HT-29 (cell line): ENCODE measurements at places on chromosomes 3 and 15.

DNA sequence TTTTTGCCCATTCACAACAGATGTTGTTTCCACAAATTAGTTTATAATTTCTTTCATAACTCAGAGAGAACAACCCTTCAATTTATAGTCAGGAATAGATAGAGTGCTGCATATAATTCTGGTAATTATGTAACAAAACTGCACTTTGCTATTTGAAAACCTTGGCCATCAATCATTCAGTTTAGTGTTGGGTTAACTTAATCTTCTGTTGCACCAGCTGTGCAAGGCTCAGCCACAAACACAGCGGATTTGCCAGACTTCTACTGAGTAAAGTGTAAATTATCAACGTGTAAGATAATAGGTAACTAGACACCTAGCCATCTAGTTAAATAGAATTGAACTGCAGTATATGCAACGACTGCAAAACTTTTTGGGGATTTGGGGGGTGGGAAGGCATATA lies 1064.3 kb upstream of the EPHA6 start:
- DNase-seq: no peak

DNA sequence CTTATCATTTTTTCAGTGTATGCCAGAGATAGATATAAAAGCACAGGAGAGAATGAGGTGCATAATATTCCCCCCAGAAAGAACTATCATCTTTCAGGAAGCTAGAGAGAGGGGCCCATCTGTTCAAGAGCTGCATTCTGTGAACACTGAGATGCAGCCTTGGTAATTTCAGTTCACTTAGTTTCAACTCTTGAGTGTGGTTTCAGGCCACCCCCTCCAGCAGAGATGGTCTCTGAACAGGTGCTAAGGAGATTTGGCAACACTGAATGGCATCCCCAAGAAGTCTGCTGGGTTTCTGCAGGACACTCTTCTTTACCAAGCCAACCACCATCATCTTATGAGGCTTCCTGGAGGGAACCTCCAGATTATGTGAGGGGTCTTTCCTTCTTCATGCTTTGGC lies 30.4 kb upstream of the LIMD1 start:
- DNase-seq: no peak

GRCh38 chr15:23516866-23517265 lies 48.6 kb upstream of the MKRN3 start:
- no peak for DNase-seq

GRCh38 chr3:164326714-164327113 lies 751.6 kb downstream of the SI start:
- DNase-seq: no peak

DNA sequence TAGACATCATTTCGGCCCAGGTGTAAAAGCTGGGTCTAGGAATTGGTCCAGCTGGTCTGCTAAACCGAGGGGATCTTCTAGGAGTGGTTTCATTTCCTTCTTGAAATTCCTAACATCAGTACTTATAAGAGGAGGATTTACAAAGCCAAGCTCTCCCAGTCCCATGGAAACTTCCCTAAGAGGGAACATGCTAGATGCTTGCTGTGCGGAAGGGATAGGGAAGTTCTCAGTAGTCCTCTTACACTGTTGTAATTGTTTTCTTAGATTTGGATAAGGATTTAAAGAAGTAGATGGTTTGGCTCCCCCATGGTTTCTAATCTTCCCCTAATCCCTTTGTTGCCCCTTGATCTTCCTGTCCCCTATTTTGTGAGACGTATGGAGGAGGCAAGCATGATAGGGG lies 89.7 kb upstream of the XCR1 start:
- no peak for DNase-seq

- DNase-seq: no peak
Measured at GRCh38 chr15:80194914-80195313, 42.1 kb downstream of the FAH start.

DNA sequence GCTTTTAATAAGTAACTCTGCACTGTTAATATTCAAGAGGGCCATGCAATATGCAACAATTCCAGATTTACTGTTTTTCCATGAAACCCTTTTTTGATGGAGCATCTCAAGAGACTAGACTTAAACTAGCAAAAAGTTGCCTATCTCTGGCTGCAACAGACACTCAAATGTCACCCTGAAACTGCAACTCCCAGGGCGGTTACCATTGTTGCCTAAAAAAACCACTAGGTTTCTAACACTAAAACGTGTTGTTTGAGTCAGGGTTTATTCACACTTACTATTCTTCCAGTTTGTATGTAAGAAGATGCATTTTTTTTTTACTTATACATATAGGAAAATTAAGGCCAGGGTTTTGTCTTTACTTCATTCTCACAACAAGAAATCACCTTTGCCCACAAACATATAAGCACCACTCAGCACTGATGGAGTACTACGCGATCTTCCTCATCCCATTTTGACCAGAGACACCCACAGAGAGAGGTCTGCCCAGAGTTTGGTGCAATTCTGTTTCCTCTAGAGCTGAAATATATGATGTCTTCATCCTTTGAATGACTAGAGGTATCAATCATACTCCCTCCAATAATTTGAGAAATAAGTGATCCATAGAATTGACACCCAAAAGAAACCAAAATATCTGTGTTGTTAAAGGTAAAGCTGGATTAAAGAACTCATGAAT lies 124.0 kb upstream of the SNTN start:
- no peak for DNase-seq

GRCh38 chr3:131174752-131175151 lies 148.1 kb downstream of the NEK11 start:
- no peak for DNase-seq

DNA sequence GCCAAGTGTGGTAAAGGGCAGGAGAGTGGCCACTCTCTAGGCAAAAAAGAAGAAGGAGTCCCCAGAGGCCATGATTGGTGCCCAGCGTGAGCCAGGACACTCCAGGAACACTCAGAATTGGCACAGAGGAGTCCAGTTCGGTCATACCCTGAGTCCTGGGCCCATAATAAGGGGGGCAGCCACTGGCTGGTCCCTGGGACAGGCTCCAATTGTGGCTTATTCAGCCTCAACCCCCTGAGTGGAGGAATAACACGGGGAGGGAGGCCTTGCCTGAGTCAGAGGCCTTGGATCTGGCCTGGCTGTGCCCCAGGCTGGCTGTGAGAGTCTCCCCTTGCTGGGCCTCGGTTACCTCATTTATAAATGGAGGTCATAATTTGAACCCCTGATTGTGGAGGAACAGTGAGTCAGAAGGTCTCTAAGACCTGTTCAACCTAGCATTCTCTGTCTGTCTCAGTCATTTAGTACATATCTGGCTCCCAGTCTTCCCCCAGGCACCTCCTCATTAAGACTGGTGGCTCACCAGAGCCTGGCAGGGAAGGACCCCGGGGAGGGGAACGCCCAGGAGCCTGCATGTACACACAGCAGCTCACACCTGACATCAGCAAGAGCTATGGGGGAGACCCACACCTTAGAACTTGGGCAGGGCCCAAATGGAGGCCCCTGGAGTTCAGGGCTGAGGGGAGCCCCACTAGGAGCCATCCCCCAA lies 95.9 kb upstream of the ATP2B2 start:
- DNase-seq: no peak

DNA sequence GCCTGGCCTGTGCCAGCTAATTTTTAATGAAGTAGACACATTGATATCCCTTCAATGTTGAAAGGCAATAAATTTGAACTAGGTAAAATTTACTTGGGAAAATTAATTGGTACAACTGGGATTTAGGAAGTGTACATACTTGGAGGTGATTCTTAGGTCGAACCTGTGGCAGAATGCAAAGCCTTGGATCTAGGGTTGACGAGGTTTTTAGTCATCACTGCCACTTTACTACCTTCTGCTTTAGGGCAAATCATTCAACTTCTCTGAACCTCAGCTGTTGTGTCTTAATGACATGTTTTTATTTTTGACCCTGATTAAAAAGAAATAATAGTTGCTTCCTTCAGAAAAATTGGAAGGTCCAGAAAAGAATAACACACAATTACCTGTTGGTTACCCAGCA lies 2.5 kb downstream of the APPL1 start:
- DNase-seq: no peak

DNA sequence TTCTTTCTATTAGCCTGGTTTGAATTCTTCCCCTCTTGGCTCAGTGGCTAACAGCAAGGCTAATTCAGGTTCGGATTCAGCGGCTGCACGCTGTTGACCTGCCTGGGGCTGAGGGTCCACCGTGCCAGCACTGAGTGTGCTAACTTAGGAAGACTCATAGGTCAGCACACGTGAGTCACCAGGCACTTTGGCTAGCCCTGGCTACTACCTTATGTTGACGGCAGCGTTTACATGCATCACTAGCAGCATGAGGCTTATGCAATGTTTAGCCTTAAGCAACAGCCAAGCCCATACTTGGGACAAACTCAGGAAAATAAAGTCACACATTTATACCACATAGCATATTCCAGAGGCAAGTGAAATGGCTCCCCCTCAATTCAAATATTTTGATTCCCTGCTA lies 137.7 kb downstream of the RAB11A start:
- DNase-seq: no peak

GRCh38 chr15:85554852-85555521 lies 174.6 kb downstream of the AKAP13 start:
- no peak for DNase-seq

GRCh38 chr15:35304389-35304788 lies 219.3 kb upstream of the NANOGP8 start:
- DNase-seq: no peak

- DNase-seq: no peak
Measured at GRCh38 chr3:71587958-71588357, 4.4 kb upstream of the FOXP1 start.

GRCh38 chr15:100919481-100920405 lies 586 bp downstream of the LRRK1 start:
- peak; percentile 52 for DNase-seq

DNA sequence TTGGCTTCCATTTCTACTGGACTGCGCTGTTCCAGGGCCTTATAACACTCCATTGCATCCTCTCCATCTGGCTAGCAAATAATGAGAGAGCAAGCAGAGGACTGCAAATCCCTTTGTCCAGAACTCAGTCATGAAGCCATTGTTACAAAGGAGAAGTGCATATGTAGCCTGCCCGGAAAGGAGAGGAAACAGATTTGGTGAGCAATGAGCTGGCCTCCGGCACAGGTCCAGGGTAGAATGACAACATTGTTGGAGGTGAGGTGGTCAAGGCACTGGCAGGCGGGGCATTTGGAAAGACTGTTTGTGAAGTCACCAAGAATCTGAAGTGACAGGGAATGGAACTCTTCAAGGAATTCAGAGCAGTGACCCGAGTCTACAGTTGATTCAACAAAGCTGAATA lies 25.0 kb upstream of the ATP1B3 start:
- DNase-seq: no peak

- peak; percentile 47 for DNase-seq
Measured at GRCh38 chr3:182979103-182979673, 1.1 kb downstream of the DCUN1D1 start.

DNA sequence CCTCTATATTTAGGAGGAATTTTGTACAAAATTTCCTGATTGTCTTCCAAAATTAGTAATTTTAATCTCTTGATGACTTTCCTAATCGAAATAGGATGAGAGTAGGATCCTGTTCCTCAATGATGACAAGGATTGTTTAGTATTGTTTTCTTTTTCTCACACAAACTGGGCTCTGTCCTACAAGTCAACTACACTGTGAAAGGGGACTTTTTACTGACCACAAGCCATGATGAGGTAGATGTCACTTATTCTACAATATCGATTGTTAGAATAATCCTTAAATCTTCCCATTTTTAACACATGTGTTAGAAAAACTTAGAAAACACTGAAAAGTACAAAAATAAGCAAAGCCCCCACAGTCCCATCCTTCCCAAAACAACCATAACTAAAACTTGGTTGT lies 35.8 kb upstream of the TSC22D2 start:
- no peak for DNase-seq

GRCh38 chr15:79602731-79603130 lies 170.6 kb downstream of the MINAR1 start:
- no peak for DNase-seq

GRCh38 chr3:48885753-48886152 lies 12.9 kb downstream of the SLC25A20 start:
- no peak for DNase-seq

- no peak for DNase-seq
Measured at GRCh38 chr3:41323467-41324155, 124.3 kb downstream of the CTNNB1 start.

GRCh38 chr3:45538641-45538986 lies 55.9 kb upstream of the LIMD1 start:
- no peak for DNase-seq

DNA sequence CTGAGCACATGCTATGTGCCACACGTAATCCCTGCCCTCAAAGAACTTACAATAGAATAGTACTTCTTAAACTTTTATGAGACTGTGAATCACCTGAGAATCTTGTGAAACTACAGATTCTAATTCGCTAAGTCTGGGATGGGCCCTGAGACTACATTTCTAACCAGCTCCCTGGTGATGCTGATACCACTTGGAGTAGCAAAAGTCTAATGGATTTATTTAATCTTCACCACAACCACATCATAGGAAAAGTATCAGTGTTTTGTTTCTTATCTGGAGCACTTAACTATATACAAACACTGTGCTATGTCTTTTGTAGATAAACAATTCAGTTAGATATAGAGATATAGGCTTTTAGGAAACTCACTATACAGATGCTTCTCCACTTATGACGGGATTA lies 23.8 kb upstream of the TCF12 start:
- no peak for DNase-seq

- no peak for DNase-seq
Measured at GRCh38 chr3:30418443-30418842, 188.0 kb upstream of the TGFBR2 start.

- no peak for DNase-seq
Measured at GRCh38 chr3:119580067-119580760, 922 bp downstream of the ADPRH start.

GRCh38 chr3:156033428-156033827 lies 87.0 kb upstream of the KCNAB1 start:
- no peak for DNase-seq

- DNase-seq: no peak
Measured at GRCh38 chr3:159620281-159620680, 368.4 kb upstream of the IL12A start.

DNA sequence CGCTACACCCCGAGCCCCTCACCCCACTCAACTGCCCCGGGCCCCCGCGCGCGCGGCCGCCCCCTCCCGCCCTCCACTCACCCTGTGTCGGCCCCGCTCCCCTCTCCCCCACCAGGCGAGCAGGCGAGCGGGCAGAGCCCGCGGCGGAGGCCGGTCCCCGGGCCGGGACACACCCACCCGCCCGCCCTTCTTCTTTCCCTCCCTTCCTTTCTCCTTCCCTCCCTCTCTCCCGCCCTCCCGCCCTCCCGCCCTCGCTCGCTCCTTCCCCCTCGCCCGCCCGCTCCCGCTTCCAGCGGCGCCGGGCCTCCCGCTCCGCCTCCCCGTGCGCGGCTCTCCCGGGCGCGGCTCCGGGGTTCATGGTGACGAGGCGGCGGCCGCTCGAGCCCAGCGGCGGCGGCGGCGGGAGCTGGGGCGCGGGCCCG lies at the start of gene CTDSPL:
TSS of gene CTDSPL (plus strand) at position 261 of the 422 bp plus-strand sequence. CDS start 320 bp downstream, outside the sequence.
- peak; percentile 12 for DNase-seq

- no peak for DNase-seq
Measured at GRCh38 chr3:41080141-41080540, 119.2 kb upstream of the CTNNB1 start.
